Thoracic aorta (tissue), 2 donors: ENCODE measurements at places on chromosomes 3 and 15. TPM values are rescaled to one million over a fixed set of nuclear protein-coding genes. Genes with fewer than 3 reads are reported as not detected.

CTXN2 gene
- total RNA-seq: not detected

DISP2 gene
- 0.54 TPM for total RNA-seq

CLPX gene
- 19.8 TPM for total RNA-seq

STAC gene
- 62.3 TPM for total RNA-seq

UBAP1L gene
- 11.0 TPM for total RNA-seq

SLC2A2 gene
- not detected for total RNA-seq

ADAMTS7 gene
- 60.2 TPM for total RNA-seq

TIMP4 gene
- 56.7 TPM for total RNA-seq

ITPKA gene
- total RNA-seq: not detected

STIMATE gene
- 75.1 TPM for total RNA-seq

FSTL1 gene
- total RNA-seq: 601 TPM

MASP1 gene
- 2.6 TPM for total RNA-seq
